ENCODE measurements at places on chromosomes 12 and 14.
A peak's percentile ranks its signal among the peaks of the same experiment; 100 is the strongest.

GRCh38 chr12:110197003-110197402, 72.8 kb downstream of the IFT81 start:
- DNase-seq = no peak

DNA sequence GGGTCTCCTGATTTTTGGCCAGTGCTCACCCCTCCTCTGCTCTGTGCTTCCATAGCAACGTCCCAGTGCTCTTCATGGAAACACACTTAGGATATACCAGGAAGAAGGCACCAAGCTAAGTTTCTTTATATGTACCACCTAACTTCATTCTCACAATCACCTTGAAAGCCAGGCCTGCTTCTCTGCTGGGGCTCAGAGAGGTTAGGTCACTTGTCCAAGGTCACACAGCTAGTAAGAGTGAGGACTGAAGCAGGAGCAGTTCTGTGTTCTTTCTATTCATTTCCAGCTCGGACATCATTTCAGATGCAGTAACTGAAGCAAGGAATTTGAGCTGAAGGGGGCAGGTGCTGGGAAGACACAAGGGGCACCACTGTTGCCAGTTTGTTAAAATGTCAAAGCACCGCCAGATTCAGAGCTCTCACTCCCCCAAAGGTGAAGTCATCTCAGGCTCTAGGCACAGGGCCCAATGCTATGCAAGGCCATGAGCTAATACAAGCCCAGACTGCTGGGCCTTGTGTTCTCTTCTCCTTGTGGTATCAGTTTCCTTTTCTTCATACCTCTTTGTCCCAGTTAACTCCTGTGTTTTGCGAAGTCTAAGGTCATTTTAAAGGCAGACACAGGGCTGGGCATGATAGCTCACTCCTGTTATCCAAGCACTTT, 19.7 kb upstream of the YY1 start:
- no peak for DNase-seq

- DNase-seq = no peak
Measured at GRCh38 chr12:132362996-132363660, 33.7 kb upstream of the GALNT9 start.

GRCh38 chr14:48568688-48569087, 893.3 kb upstream of the MDGA2 start:
- DNase-seq = no peak

DNA sequence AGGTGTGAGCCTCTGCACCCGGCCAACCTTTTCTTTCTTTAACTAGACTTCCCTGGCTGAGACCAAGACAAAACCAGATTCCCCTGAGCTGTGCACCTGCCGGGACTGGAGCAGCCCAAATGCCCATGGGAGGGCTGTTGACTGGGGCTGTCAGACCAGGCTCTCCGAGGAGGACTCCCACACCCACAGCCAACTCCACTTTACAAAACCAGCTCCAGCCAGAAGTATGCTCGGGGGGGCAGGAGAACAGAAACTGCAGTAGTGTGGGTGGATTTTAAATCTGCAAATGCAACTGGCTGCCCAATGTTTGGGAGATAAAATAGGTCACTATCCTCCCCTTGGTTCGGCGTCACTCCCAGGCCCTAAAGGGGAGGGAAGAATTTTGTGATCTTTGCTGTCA, 78.5 kb downstream of the VCPKMT start:
- DNase-seq = no peak

DNA sequence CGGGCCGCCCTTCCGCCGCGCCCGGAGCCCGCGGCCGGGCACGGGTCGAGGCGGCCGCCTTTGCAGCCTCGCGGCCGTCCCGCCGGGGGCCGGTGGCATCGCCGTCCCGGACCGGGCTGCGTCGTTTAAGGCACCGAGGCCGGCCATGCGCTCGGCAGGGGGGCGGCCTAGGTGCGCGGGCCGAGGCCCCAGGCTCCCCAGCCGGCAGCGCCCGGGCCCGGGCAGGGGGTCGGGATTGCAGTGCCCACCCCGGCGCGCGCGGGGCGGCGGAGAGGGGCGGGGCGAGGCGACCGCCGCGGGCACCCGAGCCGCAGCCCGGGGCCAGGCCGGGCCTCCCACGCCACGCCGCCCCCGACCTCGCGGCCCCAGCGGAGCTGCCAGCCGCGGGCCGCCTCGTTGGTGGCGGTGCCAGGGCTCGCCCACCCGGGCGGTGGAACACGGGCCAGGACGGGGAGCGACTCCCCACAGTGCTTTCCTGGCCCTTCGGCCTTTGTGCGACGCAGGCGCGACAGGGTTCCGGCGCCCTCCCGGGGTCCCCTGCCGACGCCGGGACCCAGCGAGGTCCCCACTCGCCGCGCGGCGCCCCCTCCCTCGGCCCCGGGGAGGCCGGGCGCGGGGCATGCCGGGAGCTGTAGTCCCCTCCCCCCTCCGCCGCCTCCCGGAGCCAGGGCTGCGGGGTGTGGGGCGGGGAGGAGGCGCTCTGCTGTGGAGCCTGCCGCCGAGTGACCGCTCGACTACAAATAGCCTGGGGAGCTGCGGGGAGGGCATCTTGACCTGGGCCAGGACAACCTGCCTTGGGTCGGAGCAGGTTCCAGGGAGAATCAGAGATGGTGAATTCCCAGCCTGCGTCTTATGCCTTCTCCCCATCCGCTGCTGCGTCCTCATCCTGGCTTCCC, 769 bp downstream of the FKBP4 start:
- peak; percentile 73 for DNase-seq

- no peak for DNase-seq
Measured at GRCh38 chr12:80044694-80045046, 54.7 kb upstream of the OTOGL start.

DNA sequence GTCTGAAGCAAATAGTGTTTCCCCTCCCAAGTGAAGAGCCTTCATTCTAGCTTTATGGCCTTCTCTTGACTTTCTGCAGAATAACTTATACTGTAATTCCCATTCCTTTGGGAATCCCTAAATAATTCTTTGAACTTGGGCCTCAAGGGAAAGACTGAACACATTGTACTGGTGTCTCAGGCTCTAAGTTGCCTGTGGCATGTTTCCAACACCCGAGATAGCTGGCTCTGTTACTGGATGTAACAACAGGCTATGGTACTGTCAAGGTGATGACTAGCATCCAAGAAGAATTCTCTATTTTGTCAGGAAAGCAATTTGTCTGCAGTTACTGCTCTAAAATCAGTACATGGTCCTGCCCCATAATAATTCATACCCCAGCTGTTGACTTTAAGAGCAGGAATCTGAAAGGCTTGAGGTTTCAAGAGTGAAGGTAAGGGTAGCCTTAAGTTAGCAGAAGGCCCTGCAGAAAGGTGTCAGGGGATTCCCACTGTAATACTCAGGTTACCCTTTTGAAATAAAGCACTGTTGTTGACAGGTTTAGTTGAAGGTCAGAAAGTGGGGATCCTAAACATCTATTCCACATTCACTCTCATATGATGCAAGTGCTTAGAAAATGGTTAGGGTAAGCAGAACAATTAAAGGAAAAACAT, 5.2 kb downstream of the GPX2 start:
- peak; percentile 61 for DNase-seq

Measured in pons (tissue), 1 donor.